ENCODE measurements at places on chromosomes 5 and 9.

DNA sequence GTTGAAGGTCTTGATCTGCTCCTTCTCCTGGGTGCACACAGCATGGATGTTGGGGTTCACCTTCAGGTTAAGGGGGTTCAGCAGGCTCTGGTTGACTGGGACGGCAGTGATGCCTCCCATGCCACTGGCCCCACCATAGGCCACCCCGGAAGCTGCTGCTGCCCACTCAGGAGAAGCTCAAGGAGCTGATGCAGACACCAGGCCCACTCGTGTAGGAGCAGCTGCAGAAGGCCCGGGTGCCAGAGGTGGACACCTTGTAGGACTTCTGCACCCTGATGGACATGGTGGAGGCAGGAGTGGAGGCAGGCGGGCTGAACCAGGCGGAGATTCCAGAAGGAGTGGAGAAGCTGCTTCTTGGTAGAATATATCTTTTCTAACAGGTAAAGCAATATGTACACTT, 171.2 kb downstream of the PPP2R2B start:
- DNase-seq, result no peak

DNA sequence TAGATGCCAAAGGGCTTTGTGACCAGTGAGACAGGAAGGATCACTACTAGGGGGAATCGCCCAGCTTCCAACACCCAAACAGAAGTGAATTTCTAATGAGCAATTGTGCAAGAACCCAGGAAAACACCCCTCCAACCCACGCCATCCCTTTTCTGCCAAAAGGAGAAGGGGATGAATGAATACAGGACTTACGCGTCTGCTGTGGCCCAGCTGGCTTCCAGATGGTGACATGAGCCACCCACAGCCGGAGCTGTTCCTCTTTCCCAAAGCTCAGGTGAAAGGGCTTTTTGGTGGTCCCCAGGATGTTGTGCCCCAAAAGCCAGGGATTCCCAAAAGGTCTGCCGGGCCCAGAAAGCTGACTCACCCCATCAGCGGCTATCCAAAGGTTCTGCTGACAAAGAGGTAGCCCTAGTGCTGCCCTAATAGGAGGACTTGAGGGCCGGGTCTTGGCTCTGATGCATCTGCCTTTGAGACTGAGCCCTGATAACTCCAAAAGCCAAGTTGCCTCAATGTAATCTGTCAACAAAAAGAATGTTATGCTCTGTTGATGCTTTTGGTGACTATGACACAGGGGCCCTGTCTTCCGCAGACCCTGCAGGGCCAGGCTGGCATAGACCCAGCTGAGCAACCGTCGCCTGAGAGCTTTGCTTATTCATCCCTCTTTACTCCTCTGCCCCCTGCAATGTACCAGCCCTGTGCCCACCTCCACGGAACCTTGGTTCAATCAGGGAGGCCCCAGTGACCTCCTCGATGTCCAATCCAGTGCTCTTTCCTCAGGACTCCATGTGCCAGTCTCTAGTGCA, 14.5 kb downstream of the GSN start:
- DNase-seq, result no peak

DNA sequence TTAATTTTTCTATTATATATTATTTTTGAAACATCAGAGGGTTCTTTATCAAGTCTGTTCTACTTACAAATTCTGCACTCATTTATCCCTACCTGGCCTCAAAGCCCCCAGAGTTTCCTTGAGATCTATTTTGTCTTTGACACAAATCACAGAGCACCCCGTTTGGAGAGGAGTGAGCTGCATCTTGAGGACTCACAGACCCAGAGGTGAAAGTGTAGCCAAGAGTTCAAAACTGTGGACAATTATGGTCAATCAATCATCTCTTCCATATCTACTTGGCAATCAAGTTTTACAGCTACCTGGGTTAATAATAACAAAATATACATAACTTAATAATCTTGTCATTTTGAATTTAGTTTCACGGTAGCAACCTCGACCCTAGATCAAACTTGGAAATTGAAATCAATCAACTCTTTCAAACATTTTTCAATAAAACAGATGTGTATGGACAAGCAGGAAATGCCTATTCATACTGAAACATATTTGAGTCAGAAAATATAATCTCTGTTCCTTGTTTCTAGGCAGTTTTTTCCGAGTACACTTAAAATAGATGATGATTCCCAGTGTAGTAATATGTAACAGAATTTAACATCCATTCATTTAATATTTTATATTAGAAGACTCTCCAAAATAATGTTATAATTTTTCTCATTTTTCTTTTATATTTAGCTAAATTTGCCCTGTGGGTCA, 13.7 kb upstream of the SYK start:
- no peak for DNase-seq

DNA sequence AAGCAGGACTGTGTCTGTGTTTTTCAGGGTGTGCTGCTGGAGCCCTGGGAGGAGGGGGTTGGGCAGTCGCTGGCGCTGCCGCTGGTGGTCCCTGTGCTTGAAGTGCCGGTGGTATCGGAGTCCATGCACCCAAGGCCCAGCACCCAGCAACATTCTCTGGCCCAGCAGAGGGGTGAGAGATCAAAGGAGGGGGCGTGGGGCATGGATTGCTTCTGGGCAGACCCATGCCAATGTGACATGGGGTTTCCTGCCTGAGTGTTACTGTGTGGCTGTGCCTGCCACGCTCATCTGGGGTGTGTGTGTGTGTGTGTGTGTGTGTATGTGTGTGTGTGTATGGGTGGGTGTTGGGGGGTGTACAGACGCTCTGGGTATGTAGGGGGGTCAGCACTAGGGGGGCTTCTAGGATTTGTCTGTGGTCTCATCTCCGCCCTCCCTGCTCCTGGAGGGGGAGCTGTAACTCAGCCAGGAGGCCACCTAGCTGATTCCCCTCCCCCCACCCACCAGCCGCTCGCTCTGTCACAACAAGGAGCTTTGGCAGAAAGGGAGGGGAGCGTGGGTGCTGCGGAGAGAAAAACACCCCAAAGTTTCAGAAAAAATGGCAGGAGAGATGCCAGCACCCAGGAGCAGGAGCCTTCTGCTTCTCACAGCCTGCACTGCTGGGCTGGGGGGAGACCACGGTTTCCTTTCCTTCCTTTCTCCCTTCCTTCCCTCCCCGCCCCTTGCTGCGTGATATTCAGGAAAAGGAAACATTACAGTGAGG, 35.9 kb upstream of the HSPA9 start:
- no peak for DNase-seq

- DNase-seq, result no peak
Measured at GRCh38 chr9:133658442-133659431, 22.6 kb downstream of the DBH start.

DNA sequence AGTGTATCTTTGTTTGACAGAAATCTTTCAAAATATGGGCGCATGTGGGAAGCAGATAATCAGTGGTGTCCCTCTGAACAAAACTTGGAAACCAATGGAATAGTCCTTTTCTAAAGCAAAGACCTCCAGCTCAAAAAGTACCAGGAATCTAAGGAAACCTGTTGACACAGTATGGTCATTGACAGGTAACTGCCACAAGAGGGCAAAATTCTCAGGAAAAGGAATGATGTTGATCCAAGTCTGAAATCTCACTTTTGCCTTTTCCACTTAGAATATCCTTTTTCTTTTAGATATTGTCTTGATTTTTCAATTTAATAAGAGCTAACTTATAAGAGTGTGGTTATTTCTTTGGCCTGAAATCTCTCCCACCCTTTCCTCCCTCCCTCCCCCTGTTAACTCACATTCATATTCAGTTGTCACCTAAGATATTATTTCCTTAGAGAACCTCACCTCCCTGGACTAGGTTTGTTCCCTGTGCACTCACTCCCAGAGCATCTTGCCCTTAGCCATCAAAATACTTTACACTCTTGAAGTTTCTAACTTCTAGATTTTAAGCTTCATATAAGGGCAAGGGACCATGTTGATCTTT, 59.0 kb upstream of the BARX1 start:
- DNase-seq, result no peak

DNA sequence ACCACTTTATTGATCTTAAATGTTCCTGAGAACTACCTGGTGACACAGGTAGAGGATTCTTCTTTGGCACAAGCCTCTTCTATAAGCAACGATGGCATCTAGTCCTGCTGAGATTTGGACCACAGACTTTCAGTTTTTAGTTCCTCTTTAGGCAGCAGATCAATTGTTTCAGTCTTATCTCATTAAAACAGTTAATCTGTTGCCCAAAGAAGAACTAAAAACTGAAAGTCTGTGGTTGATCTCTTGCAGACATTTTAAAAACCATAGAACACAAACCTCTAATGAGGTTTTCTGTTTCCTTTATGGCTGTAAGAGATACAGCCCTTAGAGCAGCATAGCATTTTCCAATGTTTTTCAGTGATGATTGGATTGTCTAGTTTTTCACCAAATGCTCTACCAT, 480.9 kb downstream of the MTRR start:
- DNase-seq, result no peak

GRCh38 chr9:135090081-135090480, 2.6 kb downstream of the OLFM1 start:
- no peak for DNase-seq

DNA sequence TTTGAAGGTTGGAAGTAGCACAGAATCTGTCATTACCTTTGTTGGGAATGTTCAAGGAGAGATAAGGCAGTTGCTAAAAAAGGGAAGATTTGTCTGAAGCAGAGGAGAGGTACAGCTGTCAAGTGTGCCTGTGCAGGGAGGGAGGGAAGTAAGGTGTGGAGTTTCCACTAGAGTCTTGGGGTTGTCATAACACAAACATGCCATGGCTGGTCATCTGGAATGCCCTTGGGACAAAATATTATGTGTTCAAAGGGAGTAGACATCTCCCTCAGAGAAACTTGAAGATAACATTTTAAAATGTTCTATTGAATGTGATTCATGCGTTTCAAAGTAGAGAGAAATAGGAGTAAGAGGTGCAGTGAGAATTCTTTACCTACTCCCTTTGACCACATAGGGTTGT, 95.0 kb downstream of the MUSK start:
- DNase-seq, result no peak

DNA sequence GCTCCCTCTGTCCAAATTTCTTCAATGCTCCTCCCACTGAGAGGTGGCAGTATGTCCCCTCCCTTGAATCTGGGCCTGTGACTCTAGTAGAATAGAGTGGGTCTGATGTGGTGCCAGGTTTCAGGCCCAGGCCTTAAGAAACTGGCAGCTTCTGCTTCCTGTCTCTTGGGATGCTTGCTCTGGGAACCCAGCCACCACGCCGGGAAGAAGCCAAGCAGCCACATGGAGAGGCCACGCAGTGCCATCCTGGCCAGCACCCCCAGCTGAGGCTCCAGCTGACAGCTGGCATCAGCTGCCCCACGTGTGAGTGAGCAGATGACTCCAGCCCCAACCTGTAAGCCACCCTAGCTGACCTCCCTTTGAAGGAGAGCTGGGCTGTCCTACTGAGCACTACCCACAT, 7.3 kb upstream of the TSPAN17 start:
- DNase-seq, result no peak

GRCh38 chr9:82570226-82570625, 492.7 kb downstream of the RASEF start:
- no peak for DNase-seq

- no peak for DNase-seq
Measured at GRCh38 chr5:4065472-4066320, 470.1 kb downstream of the IRX1 start.

- no peak for DNase-seq
Measured at GRCh38 chr5:32392039-32392438, 52.5 kb downstream of the ZFR start.

GRCh38 chr5:172648013-172648381, 6.9 kb downstream of the NEURL1B start:
- no peak for DNase-seq

DNA sequence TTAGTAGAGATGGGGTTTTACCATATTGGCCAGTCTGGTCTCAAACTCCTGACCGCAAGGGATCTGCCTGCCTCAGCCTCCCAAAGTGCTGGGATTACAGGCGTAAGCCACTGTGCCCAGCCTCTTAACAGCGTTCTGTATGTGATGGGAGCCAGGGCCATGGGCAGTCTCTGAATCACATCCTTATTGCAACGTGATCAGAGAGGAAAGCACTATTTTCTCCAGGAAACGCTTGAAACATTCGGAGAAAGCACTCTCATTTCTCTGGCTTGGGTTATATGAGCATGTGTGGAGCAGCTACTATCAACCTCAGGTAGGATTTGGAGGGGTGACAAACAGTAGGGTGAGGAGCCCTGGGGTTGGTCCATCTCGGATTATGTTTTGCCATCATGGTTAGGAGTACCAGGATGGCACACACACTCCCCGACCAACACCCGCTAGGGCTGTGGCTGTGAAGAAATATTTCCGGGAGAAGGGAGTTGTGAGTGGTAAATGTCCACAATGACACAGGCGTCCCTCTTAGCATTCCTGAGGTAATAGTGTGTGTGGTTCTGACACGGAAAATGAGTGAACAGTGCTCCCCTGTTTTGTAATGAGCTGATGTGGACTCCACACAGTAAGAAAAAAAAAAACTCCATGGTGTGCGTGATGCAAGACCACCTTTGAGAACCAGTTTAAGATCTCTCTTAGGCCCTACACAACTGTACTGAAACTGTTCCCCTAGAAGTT, 406.2 kb upstream of the ZNF608 start:
- DNase-seq, result no peak

DNA sequence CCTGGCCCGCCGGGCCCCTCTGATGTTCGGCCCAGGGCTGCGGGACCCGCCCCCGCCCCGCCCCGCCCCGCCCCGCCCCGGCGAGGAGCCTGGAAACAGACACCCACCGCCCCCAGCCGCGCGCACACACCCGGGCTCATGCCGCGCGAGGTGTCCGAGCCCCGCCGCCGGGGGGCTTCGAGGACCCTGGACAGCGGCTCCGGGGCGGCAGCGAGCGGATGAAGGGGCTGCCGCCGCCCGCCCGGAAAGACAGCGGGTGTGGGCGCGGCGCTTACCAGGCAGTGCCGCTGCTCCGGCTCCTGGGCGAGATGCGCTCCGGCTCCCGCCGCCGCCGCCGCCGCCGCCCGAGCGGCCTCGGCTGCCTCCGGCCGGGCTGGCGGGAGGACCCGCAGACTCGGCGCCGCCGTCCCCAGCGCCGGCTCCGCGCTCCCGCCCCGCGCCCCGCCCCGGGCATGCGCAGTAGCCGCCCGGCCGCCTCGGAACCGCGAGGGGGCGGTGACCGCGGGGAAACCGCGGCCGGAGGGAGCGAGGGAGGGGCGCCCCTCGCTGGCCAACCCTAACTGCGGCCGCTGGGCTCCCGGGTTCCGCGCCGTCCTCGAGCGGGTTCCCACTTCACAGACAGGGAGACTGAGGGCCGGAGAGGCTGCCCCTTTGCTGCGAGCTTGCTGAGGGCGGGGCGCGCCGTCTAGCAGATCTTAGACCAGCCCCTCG, at the start of gene GPRIN1:
TSS of gene GPRIN1 (minus strand) at position 433 of the 711 bp plus-strand sequence. CDS start 10,322 bp downstream, outside the sequence.
- peak; percentile 19 for DNase-seq

- DNase-seq, result no peak
Measured at GRCh38 chr9:32045513-32045912, 338.9 kb upstream of the ACO1 start.

DNA sequence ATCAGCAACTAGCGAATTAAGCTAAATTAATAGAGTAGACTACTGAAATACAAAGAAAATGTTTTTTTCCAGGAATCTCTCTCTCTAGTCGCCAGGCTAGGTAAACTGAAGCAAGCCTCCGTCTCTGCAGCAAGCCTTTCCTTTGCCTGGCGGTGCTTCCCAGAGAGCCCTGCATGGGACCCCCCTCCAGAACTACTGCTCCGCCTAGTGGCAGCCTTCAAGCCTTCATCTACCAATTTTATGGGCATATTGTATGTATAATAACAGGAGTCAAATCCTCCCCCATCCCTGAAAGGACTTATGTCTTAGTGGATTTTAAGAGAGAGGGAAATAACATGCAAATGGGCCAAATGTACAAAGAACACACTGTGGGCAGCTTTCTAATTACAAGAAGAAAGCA, 241.9 kb downstream of the SAXO1 start:
- DNase-seq, result no peak

- DNase-seq, result no peak
Measured at GRCh38 chr9:27888661-27889295, 315.5 kb upstream of the C9orf72 start.
